Activated naive CD4-positive, alpha-beta T cell treated with anti-CD3 and anti-CD28 coated beads, Interleukin-2, amount 50 U/mL, for 72 hours (primary cell): ENCODE measurements at places on chromosomes 5 and 9. TPM values are rescaled to one million over a fixed set of nuclear protein-coding genes. Genes with fewer than 3 reads are reported as not detected.

DNA sequence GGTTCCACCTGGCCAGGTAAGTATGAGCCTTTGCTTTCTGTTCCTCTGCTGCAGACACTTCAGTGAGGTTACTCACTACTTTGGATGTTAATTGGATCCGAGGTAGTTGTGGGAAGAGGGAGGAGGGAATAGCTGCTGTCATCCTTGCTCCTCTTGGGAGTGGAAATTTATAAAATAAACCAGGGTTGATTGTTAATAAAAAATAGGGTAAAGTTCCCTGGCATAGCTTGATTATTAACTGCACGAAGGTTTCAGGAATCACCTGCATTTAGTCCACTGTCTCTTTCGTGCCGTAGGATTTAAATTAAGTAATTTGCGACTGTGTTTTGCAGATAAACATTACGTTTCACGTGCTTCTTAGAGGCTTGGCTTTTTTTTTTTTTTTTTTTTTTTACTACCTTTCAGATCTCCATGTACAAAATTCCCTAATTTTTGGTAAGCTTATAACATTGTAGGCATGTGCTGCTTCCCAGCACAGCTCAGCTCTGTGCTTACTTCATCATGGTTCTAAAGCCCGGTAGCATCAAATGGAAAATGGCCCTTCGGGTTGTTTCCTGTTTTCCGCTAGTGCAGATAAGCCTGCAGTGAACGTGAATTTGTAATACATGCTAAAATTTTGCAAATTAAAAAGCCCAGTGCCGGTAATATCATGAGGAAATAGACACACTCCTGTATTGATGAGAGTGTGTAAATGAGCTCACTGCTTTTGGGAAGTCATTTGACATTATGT, 26.9 kb upstream of the LTC4S start:
- no peak for DNase-seq

DNA sequence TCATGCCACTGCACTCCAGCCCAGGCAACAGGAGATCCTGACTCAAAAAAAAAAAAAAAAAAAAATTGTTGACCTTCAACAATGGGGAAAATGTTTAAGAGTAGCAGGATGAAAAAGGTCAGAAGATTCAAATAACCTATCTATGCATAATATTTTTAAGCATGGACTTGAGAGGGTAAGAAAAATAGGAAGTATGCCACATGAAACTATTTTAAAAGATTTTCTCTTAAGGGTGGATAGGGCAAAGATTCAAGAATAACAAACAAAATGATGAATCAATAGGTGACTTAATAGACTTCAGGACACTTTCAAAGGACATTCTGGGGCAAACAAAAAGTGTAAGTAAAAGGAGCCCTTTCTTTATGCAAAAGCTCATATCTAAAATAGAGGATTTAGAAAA, 3.2 kb downstream of the TEX48 start:
- no peak for DNase-seq

GRCh38 chr9:105475302-105475701, 27.5 kb downstream of the FSD1L start:
- DNase-seq, result no peak

DNA sequence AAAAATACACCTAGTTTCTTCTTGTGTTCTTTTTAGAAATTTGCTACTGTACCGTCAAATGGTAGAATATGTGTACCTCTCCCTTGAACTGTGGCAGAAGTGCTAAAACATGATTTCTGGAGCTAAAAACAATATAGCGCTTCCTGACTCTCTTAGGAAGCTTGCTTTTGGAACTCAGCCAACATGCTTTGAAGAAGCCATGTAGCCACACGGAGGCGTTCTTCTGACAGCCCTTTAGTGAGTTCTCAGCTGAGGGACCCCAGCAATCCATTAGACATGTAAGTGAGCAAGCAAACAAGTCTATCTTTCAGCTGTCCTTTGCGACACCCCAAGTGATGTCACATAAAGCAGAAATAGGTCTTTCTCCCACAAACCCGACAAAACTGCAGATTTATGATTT, 917.0 kb downstream of the CDH9 start:
- no peak for DNase-seq

DNA sequence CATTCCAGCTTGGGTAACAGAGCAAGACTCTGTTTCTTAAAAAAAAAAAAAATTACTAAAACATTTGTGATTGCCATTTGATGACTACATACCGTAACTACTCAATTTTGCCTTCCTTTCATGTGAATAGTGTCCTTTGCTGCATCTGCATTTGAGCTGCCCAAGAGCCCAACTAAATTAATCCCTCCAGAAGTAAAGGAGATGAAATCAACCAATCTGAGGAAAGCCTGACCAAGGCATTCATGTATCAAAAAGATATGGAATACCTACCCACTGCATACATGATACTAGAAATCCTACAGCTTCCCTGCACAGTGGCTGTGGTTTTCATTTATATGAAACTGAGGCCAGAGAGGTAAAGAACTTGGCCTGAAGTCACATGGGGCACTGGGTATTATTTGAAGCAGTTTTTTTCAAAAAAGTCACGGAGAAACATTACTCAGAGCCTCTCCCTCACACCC, 177.5 kb downstream of the AOPEP start:
- DNase-seq, result no peak

DNA sequence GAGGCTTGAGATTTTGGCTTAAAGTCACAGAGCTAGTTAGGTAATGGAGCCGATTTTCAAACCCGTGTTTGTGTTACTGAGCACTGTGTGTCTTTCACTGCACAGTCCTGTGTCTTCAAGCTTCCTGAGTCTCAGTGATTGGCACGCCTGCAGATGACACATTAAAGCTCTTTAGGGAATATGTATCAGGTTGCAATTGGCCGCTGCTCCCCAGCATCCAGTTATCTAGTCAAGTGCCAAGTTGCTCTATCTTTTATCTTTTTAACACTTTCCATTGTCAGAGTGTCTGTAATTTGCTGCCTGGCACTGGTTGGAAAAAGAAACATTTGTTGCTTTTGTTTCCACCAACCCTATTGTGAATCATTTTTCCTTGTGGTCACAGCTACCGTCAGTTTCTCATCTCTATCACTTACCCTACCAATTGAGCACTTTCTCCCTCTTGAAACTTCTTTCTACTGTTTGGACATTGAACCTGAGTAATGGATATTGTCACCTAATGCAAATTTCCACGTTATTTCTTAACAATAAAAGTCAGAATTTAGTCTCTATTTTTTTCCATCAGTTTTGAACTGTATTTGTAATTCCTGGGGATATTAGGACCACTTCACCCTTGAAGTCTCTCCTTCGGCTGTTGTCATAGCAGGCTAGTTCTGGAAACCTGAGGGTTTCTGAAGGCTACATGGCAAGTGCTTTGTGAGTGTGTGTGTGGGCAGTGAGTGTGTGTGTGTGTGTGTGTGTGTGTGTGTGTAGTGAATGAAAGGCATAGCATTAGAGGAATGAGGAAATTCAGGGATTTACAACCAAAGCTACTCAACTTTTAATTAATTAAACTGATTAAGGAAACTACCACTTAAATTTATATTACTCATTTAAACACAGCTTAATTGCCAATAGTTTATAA, 274.3 kb downstream of the ISL1 start:
- DNase-seq, result no peak

DNA sequence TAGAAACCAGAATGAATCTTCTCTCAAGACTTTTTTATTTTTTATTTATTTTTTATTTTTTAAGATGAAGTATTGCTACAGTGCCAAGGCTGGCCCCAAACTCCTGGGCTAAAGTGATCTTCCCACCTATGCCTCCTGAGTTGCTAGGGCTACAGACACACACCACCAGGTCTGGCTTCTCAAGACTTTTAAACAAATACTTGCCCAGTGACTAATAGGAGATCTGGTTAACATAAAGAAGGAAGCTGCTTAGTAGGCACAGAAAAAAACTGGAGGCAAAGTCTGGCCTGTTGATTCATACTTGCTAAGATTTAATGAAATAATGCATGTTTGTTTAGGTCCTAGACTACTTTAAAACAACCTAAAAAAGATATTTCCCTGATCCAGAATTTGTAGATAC, 43.8 kb downstream of the SLC38A9 start:
- no peak for DNase-seq

DNA sequence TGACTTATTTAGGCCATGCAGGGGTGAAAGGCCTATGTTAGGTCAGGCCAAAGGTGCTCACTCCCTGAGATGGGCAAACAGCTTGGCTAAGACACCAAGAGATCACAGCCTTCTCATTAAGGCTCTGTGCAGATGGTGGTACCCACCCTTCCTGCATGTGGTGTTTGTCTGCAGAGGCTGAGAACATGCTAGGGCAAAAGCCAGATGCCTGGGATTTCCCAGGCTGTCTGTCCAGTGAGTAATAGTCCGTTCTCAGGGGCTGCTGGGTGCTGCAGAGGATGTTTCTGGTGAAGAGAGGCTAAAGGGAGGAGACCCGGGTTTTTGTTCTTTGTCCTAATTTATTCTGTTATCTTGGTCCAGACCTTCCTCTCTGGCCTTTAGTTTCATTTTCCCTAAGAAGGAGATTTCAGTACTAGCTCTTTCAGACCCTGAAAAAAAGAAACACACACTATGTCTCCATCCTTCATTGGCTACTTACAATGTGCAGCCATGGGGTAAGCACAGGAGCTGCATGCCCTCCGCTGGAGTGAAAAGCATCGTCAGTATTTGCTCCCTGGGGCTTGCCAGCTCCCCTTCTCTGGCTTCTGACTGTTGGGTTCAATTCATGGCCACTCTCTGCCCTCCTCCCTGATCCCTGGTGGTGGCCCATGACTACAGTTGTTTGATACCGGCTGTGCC, 23.4 kb upstream of the GLRA1 start:
- DNase-seq, result no peak

- no peak for DNase-seq
These were observed 40.3 kb downstream of the TNFAIP8 start for GRCh38 chr5:119396030-119396664.

- DNase-seq, result no peak
These were observed 87.7 kb downstream of the GALNT10 start for GRCh38 chr5:154278186-154278585.

- no peak for DNase-seq
These were observed 339.1 kb downstream of the NFIB start for GRCh38 chr9:13974891-13975290.

- no peak for DNase-seq
These were observed 3.1 kb upstream of the FBXL7 start for GRCh38 chr5:15496886-15497285.

GRCh38 chr9:110886832-110887231, 151.4 kb downstream of the LPAR1 start:
- no peak for DNase-seq

DNA sequence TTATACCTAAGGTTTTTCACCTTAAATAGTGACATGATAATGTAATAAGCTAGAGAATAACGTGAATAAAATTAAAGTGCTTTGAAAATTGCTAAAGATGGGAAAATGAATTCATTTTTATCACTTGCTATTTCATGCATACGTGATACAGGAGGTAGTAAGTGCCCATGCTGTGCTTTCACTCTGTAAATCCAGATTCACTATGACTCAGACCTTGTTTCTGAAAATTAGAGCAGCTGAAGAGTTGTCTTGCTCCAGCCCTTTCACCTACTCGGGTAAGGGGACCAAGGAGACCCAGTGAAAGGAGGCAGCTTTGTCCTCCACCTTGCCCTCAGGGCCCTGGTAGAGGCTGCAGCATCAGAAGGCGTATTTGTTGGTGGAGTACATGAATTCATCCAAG, 87.9 kb downstream of the ANKH start:
- DNase-seq, result peak; percentile 10

- DNase-seq, result no peak
These were observed 406.3 kb downstream of the IRX1 start for GRCh38 chr5:4001758-4002533.

GRCh38 chr9:126617823-126618165, 4.1 kb downstream of the LMX1B start:
- no peak for DNase-seq

- no peak for DNase-seq
These were observed 91.7 kb downstream of the NRG2 start for GRCh38 chr5:139951296-139951924.

GRCh38 chr9:16069671-16070454, 517.0 kb downstream of the CCDC171 start:
- DNase-seq, result no peak

GRCh38 chr9:136668983-136669790, 6.5 kb downstream of the EGFL7 start:
- DNase-seq, result no peak

GRCh38 chr5:179378116-179378440, 32.8 kb upstream of the ADAMTS2 start:
- no peak for DNase-seq

DNA sequence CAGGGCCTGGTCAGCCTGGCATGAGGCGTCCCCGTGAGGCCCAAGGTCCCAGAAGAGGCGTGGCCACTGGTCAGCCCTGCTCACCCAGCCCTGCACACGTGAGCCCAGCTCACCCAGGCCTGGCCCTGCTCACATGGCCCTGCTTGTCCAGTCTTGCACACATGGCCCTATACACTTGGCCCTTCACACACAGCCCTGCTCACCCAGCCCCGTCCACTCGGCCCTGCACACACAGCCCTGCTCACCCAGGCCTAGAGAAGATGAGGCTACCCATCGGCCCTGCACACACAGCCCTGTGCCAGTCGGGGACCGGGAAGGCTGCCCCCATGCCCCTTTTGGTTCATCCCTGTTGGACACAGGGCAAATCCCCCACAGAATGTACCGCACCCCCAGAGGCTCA, 28.4 kb downstream of the ZDHHC11B start:
- no peak for DNase-seq

- peak; percentile 60 for DNase-seq
These were observed at the start of gene UAP1L1 for GRCh38 chr9:137077010-137077747. Gene UAP1L1 (plus strand): TSS chr9:137077517. CDS start chr9:137077533, 16 bp downstream.

DNA sequence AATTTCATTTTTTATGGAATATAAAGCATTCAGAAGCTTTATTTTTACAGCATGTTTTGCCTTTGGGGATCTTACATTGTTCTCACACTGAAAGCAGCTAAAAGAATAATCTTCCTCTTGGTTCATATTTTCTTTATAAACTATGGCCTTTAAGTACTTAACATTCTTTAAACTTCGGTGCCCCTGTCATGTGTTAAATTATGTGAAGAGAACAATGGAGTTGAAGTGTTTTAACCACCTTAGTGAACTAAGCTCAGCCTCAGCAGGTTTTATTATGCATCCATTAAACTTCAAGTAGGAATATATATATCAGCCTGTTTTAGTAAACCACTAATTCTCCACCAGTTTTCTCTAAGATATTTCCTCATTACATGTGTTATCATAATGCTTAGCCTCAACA, 371.4 kb upstream of the CDH18 start:
- no peak for DNase-seq

- DNase-seq, result no peak
These were observed 30.9 kb upstream of the TNFSF15 start for GRCh38 chr9:114836769-114837168.

- DNase-seq, result no peak
These were observed 5.9 kb upstream of the SLC6A7 start for GRCh38 chr5:150184006-150184405.

- DNase-seq, result no peak
These were observed 85.6 kb downstream of the CDH18 start for GRCh38 chr5:19902316-19902934.

Gene ZNF346
- 24.3 TPM for total RNA-seq

Gene CLK4
- total RNA-seq, result 24.4 TPM

Gene ALDH1A1
- not detected for total RNA-seq

Gene CARD6
- 2.2 TPM for total RNA-seq

Gene TUSC1
- not detected for total RNA-seq

Gene FOXD4L5
- 0.16 TPM for total RNA-seq

Gene VCAN
- total RNA-seq, result 0.04 TPM

Gene ACER2
- 1.2 TPM for total RNA-seq

Gene ALDOB
- not detected for total RNA-seq

Gene CCNI2
- total RNA-seq, result 2.2 TPM

Gene PCDHGA10
- total RNA-seq, result not detected

Gene GCNT1
- 4.8 TPM for total RNA-seq

Gene SCGB3A1
- total RNA-seq, result not detected

Gene ITK
- 308 TPM for total RNA-seq

Gene HCN1
- not detected for total RNA-seq
